ENCODE measurements at places on chromosomes 1 and 21.
A peak's percentile ranks its signal among the peaks of the same experiment; 100 is the strongest.

- DNase-seq: no peak
Observed at GRCh38 chr1:235502601-235503402, 1.4 kb downstream of the B3GALNT2 start.

DNA sequence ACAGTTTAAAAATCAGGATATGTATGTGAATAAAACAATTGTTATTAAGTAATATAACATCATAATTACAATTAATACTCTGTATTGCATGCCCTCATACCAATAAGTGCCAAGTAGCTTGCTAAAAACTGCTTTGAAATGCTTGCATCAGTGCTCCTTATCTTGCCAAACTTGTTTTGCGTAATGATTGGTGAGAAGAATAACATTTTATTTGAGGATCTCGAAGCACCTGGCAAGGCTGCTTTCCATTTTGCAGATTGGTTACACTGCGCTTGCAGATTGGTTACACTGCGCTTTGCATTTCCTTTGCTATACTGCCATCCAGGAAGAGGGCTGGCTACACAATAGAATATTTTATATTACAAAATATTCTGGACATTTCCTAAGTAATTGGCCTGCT, 1.7 kb upstream of the PBX1 start:
- DNase-seq: no peak

GRCh38 chr1:4020449-4020848, 120.4 kb upstream of the C1orf174 start:
- DNase-seq: no peak

DNA sequence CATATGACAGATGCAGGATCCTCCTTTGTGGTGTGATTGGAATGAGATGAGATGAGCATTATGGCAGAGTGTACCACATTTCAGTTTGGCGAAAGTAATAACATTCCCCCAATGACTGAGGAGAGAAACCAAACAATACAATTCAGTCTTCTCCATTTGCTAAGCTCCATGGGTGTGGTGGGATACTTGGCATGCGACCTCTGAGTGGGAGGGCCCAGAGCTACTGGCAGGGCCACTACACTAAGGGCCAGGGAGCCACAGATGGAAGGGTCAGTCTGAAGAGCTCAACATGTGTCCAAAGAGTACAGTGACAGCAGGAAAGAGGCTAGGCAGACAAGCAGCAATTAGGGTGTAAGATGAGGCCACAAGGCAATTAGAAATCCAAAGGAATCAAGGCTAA, 23.8 kb upstream of the PAXBP1 start:
- no peak for DNase-seq

DNA sequence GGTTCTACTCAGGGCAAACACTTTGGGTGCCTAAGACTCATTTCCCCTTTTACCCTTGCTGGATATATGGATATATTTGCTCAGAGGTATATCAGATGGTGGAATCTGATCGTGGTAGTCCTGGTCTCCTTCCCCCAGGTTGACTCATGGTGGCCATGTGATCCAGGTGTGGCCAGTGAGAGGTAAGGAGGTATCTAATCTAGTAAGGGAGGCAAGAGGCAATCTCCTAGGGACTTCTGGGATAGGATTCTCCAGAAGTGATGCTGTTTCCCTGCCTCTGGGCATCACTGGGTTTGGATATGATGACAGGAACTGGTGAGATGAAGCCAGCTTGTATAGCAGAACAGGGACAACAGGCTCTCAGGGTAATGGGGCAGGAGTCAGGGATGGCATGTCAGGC, 8.5 kb upstream of the DENND2D start:
- DNase-seq: no peak

DNA sequence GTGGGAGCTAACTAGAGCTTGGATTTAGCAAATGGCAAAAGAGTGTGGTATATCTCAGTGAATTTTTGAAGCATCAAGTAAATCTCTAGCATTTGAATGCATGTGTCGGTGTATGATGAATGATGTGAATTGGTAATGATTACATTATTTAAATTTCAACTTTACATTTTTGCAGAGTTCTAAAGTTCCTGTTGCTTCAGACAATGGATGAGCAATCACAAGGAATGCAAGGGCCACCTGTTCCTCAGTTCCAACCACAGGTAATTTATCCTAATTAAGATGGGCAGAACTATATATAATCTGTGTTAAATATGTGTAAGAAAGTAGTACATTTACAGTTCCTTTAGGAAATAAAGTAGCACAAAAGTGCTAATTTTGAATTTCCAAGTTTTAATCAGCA, 75.6 kb downstream of the NEK7 start:
- DNase-seq: no peak

- peak; percentile 33 for DNase-seq
Observed at GRCh38 chr1:150235294-150235851, 539 bp downstream of the ANP32E start.

DNA sequence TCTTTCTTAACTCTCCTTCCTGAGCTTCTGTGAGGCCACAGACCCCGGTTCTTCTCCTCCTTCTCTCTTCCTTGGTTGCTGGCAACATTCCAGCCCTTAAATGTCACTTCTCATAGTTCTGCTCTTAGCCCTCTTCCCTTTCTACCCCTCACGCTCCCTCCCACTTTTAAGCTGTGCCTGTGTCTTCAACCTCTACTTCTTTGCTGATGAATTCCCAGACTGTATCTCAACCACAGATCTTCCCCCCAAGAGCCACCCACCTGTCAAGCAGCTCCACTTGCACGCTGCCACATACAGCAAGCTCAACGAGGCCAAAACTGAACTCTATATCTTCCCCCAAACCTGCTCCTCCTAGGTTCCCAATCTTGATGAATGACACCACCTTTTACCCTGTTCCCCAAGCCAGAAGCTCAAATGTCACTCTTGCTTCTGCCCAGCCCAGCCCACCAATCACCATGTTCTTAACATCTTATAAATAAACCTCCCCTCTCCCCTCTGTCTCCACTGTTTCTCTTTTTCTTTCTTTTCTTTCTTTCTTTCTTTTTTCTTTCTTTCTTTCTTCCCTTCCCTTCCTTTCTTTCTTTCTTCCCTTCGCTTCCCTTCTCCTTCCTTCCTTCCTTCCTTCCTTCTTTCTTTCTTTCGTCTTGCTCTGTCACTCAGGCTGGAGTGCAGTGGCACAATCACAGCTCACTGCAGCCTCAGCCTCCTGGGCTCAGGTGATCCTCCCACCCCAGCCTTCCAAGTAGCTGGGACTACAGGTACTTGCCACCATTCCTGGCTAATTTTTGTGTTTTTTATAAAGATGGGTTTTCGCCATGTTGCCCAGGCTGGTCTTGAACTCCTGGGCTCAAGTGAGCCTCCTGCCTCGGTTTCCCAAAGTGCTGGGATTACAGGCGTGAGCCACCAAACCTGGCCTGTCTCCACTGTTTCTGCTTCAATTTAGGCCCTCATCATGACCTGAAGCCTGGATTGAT, 19.8 kb upstream of the PTP4A2 start:
- DNase-seq: no peak
